ENCODE measurements at places on chromosomes 3 and 15. TPM values are rescaled to one million over a fixed set of nuclear protein-coding genes. Genes with fewer than 3 reads are reported as not detected.

DNA sequence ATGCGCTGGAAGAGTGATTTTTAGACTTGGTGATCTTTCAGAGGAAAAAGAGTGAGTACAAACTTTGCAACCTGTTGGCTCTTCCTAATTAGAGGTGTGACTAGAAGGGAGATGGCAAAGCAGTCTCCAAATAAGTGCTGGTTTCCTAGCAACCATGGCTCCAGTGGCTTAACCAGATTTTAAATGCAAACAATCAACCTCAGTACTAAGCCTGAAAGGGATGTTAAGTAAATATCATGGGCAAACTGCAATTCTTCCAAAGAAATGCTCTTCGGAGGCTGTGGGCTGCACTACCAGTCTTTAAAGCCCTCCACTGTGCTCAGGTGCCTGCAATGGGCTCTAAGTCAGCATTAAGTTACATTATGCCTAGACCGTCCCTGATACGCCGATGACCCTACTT, 678.1 kb upstream of the CCDC54 start:
- no peak for DNase-seq
- H3K4me3 ChIP-seq, result no peak overlapping the region
- no peaks in the 10 kb centered on the region for H3K4me1 ChIP-seq
- H3K27ac ChIP-seq, result no peak overlapping the region
- no peaks in the 10 kb centered on the region for H3K27me3 ChIP-seq
- no peaks in the 10 kb centered on the region for H3K36me3 ChIP-seq

DNA sequence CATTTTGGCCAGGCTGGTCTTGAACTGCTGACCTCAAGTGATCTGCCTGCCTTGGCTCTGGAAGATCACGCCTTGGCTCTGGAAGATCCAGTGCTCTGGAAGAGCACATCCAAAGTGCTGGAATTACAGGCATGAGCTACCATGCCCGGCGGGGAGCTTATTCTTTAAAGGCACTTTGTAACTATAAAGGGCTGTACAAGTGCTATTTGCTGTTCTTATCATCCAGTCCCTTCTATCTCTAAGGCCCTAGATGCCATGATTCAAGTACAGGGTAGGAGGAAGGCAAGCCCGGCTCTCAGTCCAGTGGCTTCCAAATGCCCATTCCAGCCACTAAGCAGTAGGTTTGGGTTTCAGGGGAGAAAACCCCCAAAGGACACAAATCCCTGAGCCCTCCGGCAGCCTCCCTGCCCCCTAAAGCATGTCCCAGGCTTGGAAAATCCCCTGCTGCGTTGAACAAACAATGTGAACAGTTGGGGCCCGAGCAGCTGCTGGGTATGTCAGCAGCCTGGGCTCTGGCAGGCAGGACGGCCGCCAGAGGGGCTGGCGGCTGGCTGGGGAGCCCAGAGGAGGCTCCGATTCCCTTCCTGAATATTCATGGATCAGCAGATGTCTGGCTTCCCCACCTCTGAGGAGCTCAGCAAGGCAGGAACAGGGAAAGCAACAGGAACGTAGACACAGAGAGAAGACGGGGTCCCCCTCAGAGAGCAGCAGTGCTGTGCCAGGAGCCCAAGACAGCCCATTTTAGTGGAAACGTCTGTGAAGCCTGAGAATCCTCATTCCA, 7.7 kb downstream of the IGDCC4 start:
- no peak overlapping the region for H3K4me3 ChIP-seq
- no peak for DNase-seq
- H3K27me3 ChIP-seq, result no peaks in the 10 kb centered on the region

- H3K4me3 ChIP-seq, result no peak overlapping the region
- no peaks in the 10 kb centered on the region for H3K27me3 ChIP-seq
- H3K4me1 ChIP-seq, result no peaks in the 10 kb centered on the region
- DNase-seq, result no peak
- H3K27ac ChIP-seq, result no peak overlapping the region
Observed at GRCh38 chr3:177881351-177881750, 654.9 kb upstream of the KCNMB2 start.

GRCh38 chr15:23073890-23074646, 34.7 kb upstream of the TUBGCP5 start:
- H3K36me3 ChIP-seq, result no peaks in the 10 kb centered on the region
- H3K27ac ChIP-seq, result no peak overlapping the region
- H3K27me3 ChIP-seq, result peaks cover 8% of the 10 kb centered on the region
- H3K4me1 ChIP-seq, result peaks cover 8% of the 10 kb centered on the region

GRCh38 chr15:92883876-92884435, 16.2 kb upstream of the CHD2 start:
- H3K27ac ChIP-seq, result peak overlapping the region; percentile 98
- H3K4me1 ChIP-seq, result peaks cover 42% of the 10 kb centered on the region
- peaks cover 59% of the 10 kb centered on the region for H3K36me3 ChIP-seq
- no peak for DNase-seq
- H3K27me3 ChIP-seq, result no peaks in the 10 kb centered on the region

DNA sequence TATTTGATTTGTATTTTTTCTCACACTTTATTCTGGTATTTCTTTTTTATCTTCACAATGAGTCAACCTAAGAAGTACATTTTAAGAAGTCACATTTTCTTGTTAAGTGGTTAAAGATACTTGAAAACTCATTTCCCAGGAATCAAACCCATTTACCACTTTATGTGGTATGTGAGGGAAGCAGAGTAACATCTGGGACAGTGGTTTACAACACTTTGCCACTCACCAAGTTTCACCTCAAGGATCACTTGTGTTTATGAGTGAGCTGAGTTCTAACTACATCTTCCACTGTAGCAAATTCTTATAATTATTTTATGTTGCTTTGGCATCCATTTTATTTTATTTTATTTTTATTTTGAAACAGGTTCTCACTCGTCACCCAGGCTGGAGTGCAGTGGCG, 53.8 kb downstream of the IGSF11 start:
- no peaks in the 10 kb centered on the region for H3K36me3 ChIP-seq
- H3K27ac ChIP-seq, result no peak overlapping the region
- no peak for DNase-seq
- no peaks in the 10 kb centered on the region for H3K4me1 ChIP-seq
- H3K27me3 ChIP-seq, result peaks cover 11% of the 10 kb centered on the region
- H3K4me3 ChIP-seq, result no peak overlapping the region

- H3K4me3 ChIP-seq, result no peak overlapping the region
- no peak overlapping the region for H3K27ac ChIP-seq
- H3K36me3 ChIP-seq, result no peaks in the 10 kb centered on the region
- H3K4me1 ChIP-seq, result no peaks in the 10 kb centered on the region
Observed at GRCh38 chr3:64945171-64945729, 257.4 kb upstream of the ADAMTS9 start.

DNA sequence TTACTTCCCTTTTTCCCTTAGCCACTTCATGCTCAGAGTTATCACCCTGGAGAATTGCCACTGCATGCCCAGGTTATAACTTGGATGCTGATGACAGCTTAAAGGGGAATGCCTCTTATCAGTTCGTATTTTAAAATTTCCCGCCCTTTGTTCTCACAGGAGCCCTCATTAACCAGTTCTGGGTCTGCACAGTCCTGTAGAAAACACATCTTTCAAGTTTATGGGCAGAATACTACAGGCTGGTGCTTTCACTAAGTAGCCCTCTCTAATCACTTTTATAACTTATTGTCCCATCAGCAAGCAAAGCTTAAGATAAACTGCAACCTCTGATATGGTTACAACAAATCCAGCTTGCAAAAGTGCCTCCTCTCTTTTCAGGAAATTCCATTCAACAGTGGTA, 587.3 kb upstream of the UBE2E2 start:
- no peaks in the 10 kb centered on the region for H3K27me3 ChIP-seq
- H3K36me3 ChIP-seq, result no peaks in the 10 kb centered on the region
- no peak for DNase-seq

GRCh38 chr15:59087731-59088130, 17.2 kb upstream of the CCNB2 start:
- H3K27ac ChIP-seq, result no peak overlapping the region
- H3K36me3 ChIP-seq, result peaks cover 32% of the 10 kb centered on the region
- H3K4me1 ChIP-seq, result no peaks in the 10 kb centered on the region
- no peaks in the 10 kb centered on the region for H3K27me3 ChIP-seq
- no peak overlapping the region for H3K4me3 ChIP-seq

- DNase-seq, result no peak
- H3K4me3 ChIP-seq, result no peak overlapping the region
- no peaks in the 10 kb centered on the region for H3K27me3 ChIP-seq
- no peaks in the 10 kb centered on the region for H3K4me1 ChIP-seq
- H3K36me3 ChIP-seq, result no peaks in the 10 kb centered on the region
Observed at GRCh38 chr3:46146548-46146947, 61.6 kb downstream of the CCR1 start.

DNA sequence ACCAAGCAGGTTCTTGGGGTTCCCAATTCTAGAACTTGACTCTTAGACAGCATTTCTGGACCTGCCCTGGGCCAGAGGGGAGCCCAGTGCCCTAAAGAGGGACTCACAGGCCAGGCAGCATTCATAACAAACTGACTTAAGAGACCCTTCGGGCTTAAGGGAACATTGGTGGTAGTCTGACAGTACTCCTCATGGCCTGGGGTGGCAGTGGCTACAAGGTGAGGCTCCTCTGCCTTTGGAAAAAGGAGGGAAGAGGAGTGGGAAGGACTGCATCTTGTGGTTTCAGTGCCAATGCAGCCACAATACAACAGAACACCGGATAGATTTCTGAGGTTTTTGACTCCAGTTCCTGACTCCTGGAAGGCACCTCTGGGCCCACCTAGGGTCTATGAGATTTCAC, 172.2 kb upstream of the STRIT1 start:
- no peak overlapping the region for H3K4me3 ChIP-seq
- H3K27me3 ChIP-seq, result no peaks in the 10 kb centered on the region
- H3K4me1 ChIP-seq, result no peaks in the 10 kb centered on the region
- DNase-seq, result no peak

GRCh38 chr15:69591905-69592508, 139.4 kb downstream of the RPLP1 start:
- peak overlapping the region; percentile 51 for H3K27ac ChIP-seq
- DNase-seq, result no peak
- H3K4me1 ChIP-seq, result peaks cover 41% of the 10 kb centered on the region
- H3K4me3 ChIP-seq, result no peak overlapping the region
- no peaks in the 10 kb centered on the region for H3K36me3 ChIP-seq
- H3K27me3 ChIP-seq, result 0 out of 2 replicates have a peak, but pooled peaks cover 1% of the 10 kb centered on the region

DNA sequence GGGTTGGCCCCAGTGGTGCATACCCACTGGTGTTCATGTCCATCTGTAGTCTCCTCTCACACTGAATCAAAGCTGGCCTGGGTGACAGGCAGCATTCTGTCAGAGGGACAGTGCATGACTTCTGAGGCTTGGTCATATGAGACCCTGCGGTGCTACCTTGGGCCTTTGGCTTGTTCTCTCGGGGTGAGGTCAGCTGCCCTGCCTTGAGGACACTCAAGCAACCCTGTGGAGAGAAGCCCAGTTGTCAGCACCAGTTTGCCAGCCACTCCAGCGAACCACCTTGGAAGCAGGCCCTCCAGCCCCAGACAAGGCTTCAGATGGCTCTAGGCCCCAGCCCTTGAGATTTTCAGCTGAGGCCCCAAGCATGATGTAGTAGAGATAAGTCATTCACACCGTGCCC, 16.9 kb upstream of the RAB7A start:
- no peaks in the 10 kb centered on the region for H3K27me3 ChIP-seq
- H3K4me3 ChIP-seq, result no peak overlapping the region
- no peak overlapping the region for H3K27ac ChIP-seq
- no peaks in the 10 kb centered on the region for H3K36me3 ChIP-seq
- no peaks in the 10 kb centered on the region for H3K4me1 ChIP-seq

DNA sequence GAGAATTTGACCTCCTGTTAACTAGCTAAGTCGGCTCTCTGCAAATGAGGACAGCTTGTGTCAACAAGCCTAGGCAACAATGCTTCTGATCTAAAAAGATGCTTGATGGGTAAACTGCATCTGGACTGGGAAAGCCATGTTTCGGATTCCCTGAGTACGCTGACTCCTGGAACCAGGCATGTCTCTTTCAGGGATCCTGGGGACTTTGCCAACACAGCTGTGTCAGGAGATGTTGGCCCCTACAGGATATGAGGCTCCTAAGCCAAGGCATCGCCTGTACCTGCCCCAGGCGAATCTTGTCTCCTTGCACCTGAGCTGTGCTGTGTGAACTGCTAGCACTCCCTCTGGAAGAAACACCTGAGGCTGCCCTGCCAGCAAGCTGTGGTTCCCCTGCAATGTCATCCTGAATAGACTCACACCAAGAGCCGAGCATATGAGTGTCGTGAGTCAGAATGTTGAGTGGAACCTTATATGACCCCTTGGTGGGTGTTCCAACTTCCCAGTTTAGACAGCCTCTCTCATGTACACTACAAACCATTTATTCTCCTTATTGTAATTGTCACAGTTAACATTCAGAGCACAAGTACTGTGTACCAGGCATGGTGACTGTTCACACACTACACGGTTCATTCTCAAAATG, 17.0 kb downstream of the EOGT start:
- DNase-seq, result no peak
- no peaks in the 10 kb centered on the region for H3K27me3 ChIP-seq
- H3K36me3 ChIP-seq, result peaks cover 6% of the 10 kb centered on the region
- H3K27ac ChIP-seq, result no peak overlapping the region
- no peaks in the 10 kb centered on the region for H3K4me1 ChIP-seq
- H3K4me3 ChIP-seq, result no peak overlapping the region

DNA sequence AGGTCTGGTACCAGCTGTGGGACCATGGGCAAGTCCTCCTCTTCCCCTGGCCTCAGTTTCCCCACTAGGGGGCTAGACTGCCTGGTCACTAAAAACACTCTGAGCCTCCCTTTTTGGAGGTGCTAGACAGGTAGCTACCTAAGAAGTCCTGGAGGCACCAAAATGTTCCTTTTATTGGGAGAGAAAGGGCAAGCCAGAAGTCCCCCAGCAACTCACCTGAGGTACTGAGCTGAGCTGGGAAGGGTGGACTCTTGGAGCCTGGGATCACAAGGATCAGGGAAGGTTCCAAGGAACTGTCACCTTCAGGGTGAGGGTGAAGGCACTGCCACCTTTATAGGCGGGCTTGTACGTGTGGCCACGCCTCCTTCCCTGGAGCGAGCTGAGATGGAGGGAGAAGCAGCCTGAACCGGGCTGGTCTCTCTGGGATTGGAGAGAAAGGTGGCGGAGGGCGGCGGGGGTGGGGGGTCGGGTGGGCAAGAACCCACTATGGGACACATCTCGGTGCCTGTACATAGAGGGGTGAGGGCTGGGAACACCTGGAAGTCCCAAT, at the start of gene CYP1A1:
TSS of gene CYP1A1 (minus strand) at position 304 of the 550 bp plus-strand sequence. CDS start 2,431 bp downstream, outside the sequence.
- H3K27me3 ChIP-seq, result peaks cover 2% of the 10 kb centered on the region
- no peaks in the 10 kb centered on the region for H3K36me3 ChIP-seq
- no peaks in the 10 kb centered on the region for H3K4me1 ChIP-seq
- H3K27ac ChIP-seq, result no peak within 1 kb of the TSS

GRCh38 chr3:53100818-53101466, 29.3 kb downstream of the RFT1 start:
- no peaks in the 10 kb centered on the region for H3K36me3 ChIP-seq
- H3K27ac ChIP-seq, result no peak overlapping the region
- no peaks in the 10 kb centered on the region for H3K4me1 ChIP-seq
- DNase-seq, result no peak
- no peak overlapping the region for H3K4me3 ChIP-seq

The TNNC1 gene
- total RNA-seq, result 5.2 TPM

The SLC9C1 gene
- total RNA-seq, result not detected

The MST1 gene
- 14.0 TPM for total RNA-seq

The CISH gene
- total RNA-seq, result 0.57 TPM

The MAN2C1 gene
- total RNA-seq, result 127 TPM

The TMEM158 gene
- 7.3 TPM for total RNA-seq

The VIPR1 gene
- 0.41 TPM for total RNA-seq

The LMAN1L gene
- total RNA-seq, result not detected

The SCG5 gene
- total RNA-seq, result 0.67 TPM

The GPR171 gene
- not detected for total RNA-seq

The CACNA2D2 gene
- 0.59 TPM for total RNA-seq

The EOMES gene
- total RNA-seq, result 2.5 TPM

All from Panc1 (cell line).